ENCODE measurements at places on chromosomes 13 and 19.

DNA sequence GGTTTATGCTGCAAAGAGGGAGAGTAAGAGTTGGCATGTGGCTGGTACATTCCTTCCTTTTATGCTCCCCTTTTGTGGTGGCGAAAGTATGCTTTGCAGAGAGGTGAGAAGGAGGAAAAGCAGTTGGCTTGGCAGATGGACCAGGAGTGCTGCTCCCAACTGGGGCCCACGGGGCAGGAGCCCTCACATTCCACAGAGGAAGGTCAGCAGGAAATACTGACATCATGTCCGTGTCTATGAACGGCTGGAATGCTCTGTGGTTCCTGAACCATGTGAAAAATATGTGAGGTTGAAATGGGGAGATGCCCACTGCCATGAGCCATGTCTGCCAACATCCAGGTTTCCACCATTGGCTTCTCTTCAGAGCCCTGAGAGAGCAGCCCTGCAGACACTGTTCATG lies 33.3 kb upstream of the GAS6 start:
- DNase-seq: no peak

DNA sequence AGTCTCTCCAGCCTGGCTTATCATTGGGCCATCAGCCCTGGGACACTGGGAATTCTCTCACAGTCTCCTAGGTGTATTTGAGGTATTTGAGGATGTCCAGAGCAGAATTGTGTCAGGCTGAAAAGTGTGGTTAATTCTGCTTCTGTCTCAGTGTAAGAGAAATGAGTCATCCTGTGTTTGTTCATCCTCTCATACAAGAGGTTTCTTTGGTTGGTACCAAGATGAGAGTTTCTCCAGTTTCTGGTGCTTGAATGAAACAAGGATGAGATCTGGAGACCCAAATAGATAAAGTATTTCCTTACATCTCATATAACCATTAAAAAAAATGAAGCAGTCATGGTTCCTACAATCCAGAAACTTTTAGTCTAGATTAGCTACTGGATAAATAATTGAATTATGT lies 7.7 kb downstream of the ZNF253 start:
- no peak for DNase-seq

GRCh38 chr19:7678971-7679751 lies 1.5 kb upstream of the TRAPPC5 start:
- DNase-seq: peak; percentile 66

GRCh38 chr19:40932008-40932959 lies 50.3 kb upstream of the CYP2A7 start:
- no peak for DNase-seq

- DNase-seq: no peak
Observed at GRCh38 chr19:43305642-43306041, 36.3 kb upstream of the PSG9 start.

DNA sequence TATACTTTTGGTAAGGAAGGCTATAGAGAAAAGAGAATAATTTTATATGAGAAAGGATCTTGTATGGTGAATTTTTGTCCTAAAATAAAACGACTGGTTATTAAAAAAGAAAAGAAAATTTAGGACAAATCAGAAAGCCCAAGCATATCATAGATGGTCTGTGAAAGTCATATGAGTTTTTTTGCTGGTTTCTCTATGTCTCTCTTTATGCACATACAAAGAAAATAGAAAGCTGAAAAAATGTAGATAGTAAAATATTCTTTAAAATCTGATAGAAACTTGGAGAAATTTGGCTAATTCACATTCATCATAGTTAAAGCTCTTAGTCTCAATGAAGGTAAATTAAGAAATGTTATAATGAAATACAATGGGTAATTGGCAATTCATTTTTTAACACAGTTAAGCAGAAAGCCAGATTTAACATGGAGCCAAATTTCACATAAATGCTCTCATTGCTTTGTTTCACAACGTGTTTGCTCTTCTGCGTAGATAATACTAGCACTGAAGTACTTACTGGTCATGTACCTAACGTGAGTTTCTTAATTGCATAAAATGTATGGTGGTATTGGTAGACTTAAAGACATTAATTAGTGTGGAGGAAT lies 621.5 kb upstream of the ATXN8OS start:
- no peak for DNase-seq

DNA sequence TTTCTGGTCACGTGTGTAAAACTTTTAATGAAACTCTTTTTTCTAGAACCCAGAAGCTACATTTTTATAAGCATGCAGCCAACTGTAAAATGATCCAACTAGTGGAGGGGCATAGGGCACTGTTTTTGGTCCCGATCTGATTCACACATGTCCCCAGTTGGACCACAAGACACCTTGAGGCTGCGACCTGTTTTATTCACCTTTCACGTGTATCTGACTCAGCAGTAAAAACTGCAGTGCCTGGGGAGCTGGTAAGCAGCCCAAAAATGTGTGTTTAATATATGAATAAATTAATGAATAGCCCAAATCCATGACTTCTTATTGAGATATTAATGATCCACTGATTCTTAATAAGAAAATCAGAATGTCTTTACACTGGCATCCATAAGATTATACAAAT lies 140.4 kb downstream of the COL4A1 start:
- no peak for DNase-seq

- no peak for DNase-seq
Observed at GRCh38 chr19:17532557-17532956, 21.1 kb downstream of the PGLS start.

GRCh38 chr13:111202745-111203144 lies 87.6 kb downstream of the ARHGEF7 start:
- no peak for DNase-seq

GRCh38 chr19:53525922-53526321 lies 12.0 kb upstream of the ZNF331 start:
- DNase-seq: no peak

DNA sequence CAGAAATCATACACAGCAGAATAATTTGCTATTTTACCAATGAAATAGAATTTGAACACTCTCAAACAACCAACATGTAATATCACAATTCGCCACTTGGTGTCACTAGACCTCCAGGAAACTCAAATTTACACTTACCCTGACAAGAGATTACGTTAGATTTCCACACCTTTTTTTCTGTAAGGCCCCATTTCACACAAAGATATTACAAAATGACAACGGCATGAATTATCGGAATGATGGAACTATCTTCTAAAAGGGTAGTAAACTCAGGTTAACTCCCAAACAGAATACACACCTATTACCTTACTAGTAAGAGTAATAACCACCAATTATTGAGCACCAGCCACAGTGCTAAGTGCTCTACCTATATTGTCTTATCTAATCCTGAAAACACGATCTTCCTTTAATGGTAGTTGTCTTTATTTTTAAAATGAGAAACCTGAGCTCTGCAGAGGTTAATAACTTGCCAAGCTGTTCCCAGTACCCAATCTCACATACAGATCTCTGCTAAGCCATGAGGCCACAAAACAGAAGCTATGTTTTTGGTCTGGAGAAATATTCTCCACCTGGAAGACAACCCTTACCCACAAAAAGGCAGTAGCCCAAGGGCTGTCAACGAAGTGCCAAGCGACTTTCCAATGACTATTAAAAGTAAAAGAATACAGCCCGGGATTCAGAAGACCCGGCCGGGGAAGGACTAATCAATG lies 152.4 kb downstream of the DCLK1 start:
- peak; percentile 22 for DNase-seq

- DNase-seq: peak; percentile 59
Observed at GRCh38 chr19:55212447-55212846, 3.1 kb upstream of the PTPRH start.
